ENCODE measurements at places on chromosomes 7 and 10.

DNA sequence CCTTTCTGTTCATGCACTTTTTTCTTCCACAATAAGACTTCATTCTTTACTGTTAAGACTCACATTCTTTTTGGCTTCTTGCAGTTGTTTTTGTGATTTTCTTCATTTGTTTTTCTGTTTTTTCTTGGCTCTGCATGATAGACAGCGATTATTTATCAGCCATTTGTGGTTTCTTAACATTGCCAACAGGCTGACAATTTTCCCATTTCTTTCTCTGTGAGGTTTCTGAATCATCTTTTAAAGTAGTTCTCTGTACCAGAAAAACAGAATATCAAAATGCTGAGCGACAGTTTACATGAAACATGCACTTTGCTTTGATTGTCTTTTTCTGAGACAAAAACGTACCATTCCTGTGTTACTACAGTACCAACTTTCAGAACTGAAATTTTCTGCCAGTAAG is 334.2 kb upstream of the MAGI2 start:
- DNase-seq = no peak

DNA sequence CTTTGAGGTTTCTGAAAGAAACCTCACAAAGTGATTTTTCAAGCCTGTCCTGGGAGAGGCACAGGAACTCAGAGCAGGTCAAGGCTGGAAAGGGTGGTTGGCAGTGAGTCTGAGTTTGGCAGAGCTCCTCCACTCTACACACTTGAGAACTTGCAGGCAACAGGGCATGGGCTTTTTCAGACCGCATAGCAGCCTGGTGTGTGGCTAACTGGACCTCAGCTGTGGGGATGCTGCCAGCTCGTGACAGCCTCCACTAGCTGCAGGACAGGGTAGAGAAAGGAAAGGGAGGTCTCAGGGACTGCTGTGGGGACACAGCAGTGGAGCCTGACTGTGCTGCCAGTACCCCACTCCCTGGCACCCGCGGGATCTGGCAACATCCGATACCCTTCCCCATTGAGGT is 2.6 kb downstream of the CDHR1 start:
- DNase-seq = no peak

DNA sequence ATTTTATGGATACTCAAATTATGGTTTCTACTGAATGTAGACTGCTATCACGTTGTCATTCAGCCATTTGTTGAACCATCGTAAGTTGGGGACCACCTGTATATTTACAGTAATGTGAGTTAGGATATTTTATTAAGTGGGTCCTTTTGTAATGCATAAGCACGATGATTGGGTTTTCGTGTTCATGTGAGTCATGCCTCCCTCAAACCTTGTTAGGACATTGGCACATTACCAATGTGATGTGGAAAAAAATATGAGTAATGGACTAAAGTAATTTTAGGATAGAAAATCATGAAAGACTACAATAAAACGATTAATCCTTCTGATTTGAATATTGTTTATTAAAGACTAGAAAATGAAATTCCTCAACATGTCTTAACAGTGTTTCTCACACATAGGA is 8.7 kb downstream of the SMC3 start:
- DNase-seq = no peak

DNA sequence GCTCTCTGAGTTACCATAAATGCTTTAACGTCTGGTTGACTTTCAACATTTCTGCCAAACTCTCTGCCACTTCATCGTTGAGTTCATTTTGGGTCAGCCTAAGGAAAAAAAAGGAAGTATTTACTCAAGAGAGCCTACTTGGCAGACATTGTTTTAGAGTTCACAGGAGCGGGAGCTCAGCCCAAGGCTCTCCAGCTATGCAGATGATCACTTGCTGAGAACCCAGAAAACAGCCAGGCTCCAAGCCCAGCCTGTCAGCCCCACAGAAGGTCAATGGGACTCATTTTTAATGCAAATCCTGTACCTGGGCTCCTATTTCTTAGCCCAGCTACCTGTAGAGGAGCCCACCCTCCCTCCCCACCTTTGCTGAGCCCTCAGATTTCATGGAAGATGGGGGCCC is 45.5 kb downstream of the NOD1 start:
- DNase-seq = peak; percentile 87

- DNase-seq = no peak
These were observed 12.5 kb downstream of the TMEM72 start for GRCh38 chr10:44923611-44924010.

GRCh38 chr10:30219971-30220751 is 128.9 kb downstream of the MTPAP start:
- peak; percentile 26 for DNase-seq

- no peak for DNase-seq
These were observed 44.7 kb downstream of the RBM17 start for GRCh38 chr10:6133331-6134098.

- no peak for DNase-seq
These were observed 273.3 kb downstream of the FZD1 start for GRCh38 chr7:91537260-91538152.

DNA sequence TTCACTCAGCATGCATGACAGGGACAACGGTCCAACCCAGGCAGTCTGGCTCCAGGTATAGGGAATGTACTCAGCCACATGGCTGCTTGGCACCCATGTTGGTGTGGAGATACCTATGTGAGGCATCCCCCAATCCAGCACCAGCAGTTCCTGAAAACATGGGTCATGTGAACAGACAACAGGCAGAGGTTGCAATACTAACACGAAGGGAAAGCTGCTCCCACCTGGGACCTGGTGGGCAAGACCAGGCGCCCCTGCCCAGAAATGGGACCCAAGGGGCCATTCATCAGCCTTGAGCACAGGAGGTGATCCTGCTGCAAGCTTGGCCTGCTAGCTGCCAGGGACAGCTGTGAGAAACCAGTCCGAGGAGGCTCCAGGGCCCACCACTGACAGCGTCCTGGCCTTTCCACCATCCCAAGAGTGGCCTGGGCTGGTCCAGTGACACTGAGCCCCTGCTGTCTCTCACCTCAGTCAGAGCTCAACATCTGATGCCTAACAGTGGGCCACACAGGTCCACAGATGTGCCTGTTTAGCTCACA is 142.3 kb downstream of the ARHGAP22 start:
- no peak for DNase-seq

- no peak for DNase-seq
These were observed 48.8 kb upstream of the DGKI start for GRCh38 chr7:137895301-137896221.

GRCh38 chr10:35870665-35871310 is 228.7 kb upstream of the FZD8 start:
- no peak for DNase-seq

DNA sequence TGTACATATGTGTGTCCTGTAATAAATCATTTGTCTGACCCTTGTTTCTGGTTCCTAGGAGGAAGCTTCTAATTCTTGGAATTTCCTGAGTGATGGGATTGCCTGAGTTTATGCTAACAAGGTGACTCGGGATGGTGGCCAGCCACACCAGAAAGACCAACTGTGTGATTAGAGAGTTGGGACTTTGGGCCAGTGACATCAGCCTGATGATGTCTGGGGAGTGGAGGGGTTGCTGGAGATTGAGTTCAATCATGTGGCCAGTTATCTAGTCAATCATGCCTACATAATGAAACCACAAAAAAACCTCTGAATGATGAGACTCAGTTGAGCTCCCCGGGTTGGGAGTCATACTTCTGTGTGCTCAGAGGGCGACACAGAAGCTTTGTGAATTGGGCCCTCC is 23.5 kb upstream of the CARD11 start:
- no peak for DNase-seq

- no peak for DNase-seq
These were observed 477.5 kb upstream of the ADARB2 start for GRCh38 chr10:2214805-2215204.

- no peak for DNase-seq
These were observed 557 bp upstream of the LSM8 start for GRCh38 chr7:118183428-118183785.

DNA sequence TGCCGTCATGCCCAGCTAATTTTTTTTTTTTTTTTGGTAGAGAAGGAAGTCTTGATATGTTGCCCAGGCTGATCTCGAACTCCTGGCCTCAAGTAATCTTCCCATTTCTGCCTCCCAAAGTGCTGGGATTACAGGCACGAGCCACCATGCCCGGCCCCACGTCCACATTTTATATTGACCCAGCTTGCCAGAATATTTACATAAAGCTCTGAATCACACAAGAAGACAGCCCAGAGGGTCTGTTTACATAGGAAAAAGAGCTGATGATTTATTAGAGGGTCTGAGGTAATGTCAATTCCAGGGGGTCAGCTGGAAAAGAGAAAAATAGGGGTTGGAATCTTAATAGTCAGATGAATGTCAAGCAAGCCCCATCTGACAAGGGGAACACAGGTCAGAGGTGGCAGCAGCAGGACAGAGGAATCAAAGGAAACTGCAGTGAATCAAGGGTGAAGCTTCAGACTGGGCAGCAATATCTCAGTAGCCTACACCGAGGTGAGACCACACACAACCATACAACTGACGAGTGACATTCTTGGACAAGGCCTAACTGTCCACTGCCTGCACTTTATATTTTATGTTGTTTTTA is 15.8 kb upstream of the SLF2 start:
- DNase-seq = no peak

DNA sequence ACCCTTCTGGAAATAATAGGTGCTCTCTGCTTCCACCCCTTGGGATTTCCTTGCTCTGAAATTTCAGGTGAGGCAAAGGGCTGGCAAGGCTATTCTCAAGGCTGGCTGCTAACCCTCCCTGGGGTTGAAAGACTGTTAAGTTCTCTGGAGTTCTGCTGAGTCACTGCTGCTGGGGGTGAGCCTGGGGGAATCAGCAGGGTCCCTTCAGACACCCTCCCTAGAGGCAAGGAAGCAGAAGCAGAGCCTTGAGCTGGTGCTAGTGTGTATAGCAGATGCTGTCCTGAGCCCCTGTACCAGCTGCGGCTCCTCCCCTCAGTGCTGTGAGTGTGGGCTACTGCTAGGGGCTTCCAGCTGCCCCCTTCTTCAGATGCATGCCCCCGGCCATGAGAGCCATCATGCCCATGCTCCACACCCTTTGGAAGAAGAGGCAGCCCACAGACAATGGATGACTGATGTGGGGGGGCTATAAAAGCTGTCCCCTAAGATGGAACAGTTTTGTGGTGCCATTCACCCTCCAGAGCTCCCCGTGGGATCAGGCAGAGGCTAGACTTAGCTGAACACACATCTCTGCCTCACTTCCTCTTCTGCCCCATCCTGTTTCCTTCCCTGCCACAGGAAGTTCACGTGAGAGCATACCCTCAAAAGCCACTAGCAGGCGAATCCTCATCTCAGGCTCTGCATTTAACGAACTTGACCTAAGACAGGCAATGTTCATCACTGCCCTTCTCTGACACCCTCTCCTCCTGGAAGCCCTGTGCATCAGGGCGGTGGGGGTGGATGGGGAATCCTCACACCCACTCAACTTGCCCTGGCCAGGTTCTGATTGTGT is 91.8 kb downstream of the SH3PXD2A start:
- DNase-seq = peak; percentile 77

GRCh38 chr7:537911-538634 is 18.4 kb upstream of the PDGFA start:
- no peak for DNase-seq

GRCh38 chr10:123945325-123945920 is 53.8 kb upstream of the CPXM2 start:
- peak; percentile 8 for DNase-seq

DNA sequence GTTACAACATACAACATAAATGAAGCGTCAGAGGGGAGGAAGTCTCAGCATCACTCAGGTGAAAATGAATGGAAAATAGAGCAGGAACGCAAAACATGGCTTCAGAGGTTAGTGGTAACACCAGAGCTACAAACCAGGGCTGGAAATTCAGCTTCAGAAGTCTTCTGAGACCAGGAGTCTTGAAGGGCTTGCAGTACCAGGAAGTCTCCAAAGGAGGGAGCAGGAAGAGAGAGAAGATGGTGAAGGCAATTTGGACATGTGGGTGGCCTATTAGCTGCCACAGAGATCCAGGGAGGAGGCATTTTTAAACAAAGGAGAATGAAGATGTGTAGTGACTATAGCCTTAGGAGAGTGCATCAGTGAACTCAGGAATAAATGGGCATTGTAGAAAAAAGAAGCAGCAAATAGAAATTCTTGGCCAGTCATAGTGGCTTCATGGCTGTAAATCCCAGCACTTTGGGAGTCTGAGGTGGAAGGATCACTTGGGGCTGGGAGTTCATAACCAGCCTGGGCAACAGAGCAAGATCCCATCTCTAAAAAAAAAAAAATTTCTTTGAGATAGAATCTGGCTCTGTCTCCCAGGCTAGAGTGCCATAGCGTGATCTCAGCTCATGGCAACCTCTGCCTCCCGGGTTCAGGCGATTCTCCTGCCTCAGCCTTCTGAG is 9.3 kb upstream of the TET1 start:
- DNase-seq = peak; percentile 84

DNA sequence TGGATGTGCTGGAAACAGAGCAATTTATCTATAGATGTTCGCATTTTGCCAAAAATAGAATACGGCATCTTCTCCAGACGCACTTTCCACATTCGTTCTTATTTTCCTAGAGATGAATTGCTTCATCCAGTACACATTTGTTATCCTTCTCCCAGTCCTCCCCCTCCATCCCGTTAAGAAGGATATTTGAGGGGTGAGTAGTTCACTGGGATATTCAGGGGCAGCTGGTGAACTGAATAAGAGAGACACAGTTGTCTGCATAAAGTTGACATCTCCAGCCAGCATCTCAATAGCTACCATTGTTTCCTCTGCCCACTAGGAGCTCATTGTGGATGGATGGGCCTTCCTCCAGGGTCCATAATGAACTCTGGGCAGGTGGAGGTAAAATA is 456.8 kb upstream of the NRP1 start:
- peak; percentile 51 for DNase-seq

DNA sequence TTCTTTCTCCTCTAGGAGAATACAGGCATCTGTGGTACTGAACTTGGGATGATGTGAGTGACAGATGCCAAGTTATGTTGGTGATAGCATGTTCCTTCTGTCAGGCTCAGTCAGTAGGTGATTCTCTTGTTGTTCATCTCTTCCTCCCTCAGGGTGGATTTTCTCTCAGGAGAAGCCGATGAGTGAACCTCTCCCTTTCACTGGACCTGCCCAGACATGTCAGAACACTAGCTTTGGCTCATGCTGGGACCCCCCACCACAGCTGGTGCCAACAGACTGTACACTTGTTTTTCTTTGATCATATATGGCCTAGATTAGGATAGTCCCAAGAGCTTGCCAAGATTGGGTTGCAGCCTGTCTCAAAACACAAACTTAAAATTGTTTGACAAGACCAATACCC is 129.4 kb downstream of the BMPER start:
- DNase-seq = no peak

DNA sequence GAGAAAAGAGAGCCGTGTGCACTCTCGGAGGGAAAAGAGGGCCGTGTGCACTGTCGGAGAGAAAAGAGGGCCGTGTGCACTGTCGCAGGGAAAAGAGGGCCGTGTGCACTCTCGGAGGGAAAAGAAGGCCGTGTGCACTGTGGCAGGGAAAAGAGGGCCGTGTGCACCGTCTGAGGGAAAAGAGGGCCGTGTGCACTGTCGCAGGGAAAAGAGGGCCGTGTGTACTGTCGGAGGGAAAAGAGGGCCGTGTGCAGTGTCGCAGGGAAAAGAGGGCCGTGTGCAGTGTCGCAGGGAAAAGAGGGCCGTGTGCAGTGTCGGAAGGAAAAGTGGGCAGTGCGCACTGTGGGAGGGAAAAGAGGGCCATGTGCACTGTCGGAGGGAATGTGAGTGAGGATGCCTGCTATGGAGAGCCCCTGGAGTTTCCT is 188.7 kb downstream of the DNAJB6 start:
- DNase-seq = no peak

- no peak for DNase-seq
These were observed 38.2 kb downstream of the WDR37 start for GRCh38 chr10:1094112-1095057.

Measured in pons (tissue), 1 donor.